Lower leg skin (tissue), 4 donors: ENCODE measurements at places on chromosomes 3 and 15. TPM values are rescaled to one million over a fixed set of nuclear protein-coding genes. Genes with fewer than 3 reads are reported as not detected.

DNA sequence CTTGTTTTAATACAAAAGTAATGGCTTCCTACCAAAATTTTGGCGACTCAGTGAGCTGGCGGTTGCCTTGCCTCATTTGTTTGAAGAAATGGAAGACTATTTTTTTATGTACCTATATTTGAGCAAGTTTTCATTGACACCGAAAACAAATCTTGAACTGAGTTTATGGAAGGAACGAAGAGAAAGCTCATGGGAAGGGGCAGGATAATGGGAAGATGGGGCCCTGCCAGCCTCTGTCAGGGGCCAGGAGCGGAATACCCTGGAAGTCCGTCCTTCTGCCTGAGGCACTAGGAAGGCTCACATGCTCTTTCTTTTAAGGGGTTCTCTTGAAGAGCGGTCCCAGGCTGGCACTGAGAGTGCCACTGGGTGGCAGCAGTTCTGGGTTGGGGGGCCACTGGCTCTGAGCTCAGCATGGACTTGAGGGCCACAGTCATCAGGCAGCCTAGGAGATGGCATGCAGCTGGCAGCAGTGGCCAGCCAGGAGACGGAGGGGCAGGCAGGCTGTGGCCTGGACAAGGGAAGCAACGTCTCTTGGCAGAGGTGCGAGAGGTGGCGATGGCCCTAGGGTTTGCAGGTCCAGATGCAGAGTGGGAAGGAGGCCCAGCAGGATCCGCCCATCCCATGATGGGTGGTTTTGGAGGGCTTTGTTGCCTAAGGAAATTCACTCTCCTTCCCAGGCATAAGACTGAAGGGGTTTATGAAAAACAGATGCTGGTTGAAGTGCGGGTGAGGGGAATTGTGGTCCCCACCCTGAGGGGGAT lies 41.6 kb downstream of the ISG20 start:
- DNase-seq = no peak

GRCh38 chr3:17840651-17841050 lies 98.2 kb upstream of the TBC1D5 start:
- DNase-seq = no peak

Gene PTH1R
- total RNA-seq = 2.8 TPM

Gene GTF2A2
- 15.2 TPM for total RNA-seq
